ENCODE measurements at places on chromosomes 16 and 17. TPM values are rescaled to one million over a fixed set of nuclear protein-coding genes. Genes with fewer than 3 reads are reported as not detected.

The C16orf90 gene
- total RNA-seq = not detected

DNA sequence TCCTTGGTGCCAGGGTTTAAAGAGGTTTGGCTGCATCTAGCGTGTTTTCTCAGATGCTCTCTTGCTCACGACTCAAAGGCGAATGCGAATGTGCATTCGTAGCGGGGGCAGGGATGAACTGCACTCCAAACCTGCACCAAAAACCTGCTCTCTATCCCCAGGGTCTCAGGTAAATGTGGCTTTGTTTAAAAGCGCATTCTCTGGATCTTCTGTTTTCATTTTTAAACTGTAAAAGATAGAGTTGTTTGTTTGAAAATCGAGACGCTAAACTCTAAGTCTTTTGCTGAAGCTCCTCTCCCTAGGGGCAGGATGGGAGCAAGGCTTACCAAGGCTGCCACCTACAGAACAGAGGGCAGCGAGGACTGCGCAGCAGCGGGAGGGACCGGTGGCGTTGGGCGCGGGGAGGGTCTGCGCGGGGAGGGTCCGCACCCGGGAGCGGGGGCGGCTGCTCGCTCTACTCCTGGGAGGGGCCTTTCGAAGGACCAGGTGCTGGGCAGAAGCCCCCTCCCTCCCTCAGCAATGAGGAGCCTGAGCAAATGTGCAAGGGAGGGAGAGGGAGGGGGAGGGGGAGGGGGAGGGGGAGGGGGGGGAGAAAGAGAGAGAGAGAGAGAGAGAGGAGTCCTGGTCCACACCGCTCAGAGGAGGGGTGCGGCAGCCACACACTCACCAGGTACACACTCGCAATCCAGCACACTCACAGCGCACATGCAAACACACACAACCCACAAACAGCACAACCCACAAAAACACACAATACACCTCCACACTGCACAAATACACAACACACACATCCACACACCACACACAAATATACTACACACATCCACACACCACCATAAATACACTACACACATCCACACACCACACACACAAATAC is 142.8 kb downstream of the GRIN2A start:
- no peak for DNase-seq

GRCh38 chr16:58114827-58115825 is 14.1 kb downstream of the CFAP20 start:
- no peak for DNase-seq

GRCh38 chr16:75703306-75703705 is 2.0 kb upstream of the DUXB start:
- DNase-seq = no peak

DNA sequence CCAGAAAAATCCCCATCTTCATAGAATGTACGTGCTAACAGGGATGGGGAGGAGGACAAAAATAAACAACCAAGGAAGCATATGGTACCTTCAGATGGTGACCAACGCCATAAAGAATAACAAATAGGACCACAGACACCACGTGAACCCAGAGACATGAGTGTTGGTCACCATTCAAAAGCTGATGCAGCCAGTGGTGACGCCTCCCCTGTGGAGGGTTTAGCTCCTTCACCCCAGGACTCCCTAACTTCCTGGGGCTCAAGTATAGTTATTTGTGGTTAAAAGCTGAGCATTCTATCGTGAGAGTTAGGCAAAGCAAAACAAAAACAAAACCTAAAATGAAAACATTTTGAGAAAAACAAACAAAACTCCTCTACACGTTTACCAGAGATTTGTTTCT is 184.7 kb downstream of the SOX9 start:
- no peak for DNase-seq

- DNase-seq = no peak
These were observed 41.1 kb downstream of the TNRC6C start for GRCh38 chr17:77999413-78000173.

GRCh38 chr17:47266782-47267181 is 13.2 kb downstream of the ITGB3 start:
- DNase-seq = no peak

The KIF18B gene
- 0.13 TPM for total RNA-seq

The MYL4 gene
- total RNA-seq = 113 TPM

DNA sequence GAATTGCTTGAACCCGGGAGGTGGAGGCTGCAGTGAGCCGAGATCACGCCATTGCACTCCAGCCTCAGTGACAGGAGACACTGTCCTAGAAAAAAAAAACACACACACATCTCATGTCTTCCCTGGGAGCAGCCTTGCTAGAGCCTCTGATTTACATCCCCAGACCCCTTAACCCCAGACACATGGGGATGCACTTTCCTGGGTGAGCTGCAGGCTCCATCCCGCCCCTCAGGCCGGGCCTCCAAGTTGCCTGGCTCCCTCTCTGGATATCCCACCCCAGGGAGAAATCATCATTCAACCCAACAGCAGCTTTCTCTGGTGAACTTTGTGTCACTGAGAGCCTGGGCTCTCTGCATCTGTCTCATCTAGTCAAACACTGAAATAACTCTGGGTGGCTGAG is 21.5 kb downstream of the SRL start:
- no peak for DNase-seq

GRCh38 chr16:29777576-29778350 is at the start of gene ZG16:
Gene ZG16, plus strand, starts transcription at chr16:29778256. Its CDS starts 1,011 bp downstream, at chr16:29779267.
- no peak for DNase-seq

- DNase-seq = no peak
These were observed 17.9 kb upstream of the CD300E start for GRCh38 chr17:74641224-74641957.

The NLRC3 gene
- total RNA-seq = 0.67 TPM

DNA sequence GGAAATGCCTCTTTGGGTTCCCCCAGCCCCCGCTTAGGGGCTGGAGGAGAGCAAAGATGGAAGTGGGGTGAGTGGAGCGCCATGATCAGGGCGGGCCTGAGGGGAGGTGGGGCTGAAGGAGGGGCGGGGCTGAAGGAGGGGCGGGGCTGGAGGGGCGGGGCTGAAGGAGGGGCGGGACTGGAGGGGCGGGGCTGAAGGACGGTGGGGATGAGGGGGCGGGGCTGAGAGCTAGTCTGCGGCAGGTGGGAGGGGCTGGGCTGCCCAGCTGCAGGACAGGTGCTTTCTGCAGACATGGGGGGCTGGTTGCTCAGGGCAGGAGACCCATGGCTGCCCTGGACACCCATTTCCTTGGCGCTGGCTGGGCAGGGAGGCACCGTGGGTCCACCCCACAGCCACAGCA is 39.1 kb upstream of the PABPN1L start:
- no peak for DNase-seq

DNA sequence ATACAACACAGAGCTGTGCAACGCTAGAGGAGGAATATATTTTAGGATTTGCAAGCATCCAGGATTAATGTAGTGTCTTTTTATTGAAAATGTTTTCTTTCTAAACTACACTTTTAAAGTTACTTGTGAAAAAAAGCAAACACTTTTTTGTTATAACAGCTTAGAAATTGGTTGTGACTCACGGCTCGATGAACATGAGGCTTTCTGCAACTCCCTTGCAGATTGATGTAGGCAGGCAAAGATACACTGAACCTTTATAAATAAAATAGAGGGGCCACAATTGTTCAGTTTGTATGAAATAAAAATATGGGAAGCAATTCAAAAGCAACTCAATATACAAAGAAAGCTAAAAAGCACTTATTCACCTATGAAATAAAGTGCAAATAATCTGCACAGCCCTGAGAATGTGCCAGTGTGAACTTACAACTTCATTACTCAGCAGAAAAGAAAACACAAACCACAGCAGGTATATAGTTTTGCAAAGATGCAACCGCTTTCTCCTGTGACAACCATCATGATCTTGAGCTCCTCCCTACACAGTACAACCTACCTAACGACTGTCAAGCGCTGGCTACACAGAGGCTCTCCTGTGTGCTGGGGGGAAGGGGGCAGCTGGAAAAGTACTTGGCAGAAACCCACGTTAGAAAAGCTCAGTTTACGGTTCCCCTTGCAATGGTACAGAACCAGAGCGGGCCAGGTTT is 948 bp downstream of the LUC7L start:
- DNase-seq = no peak

Data from cardiac septum (tissue), 1 donor.